ENCODE measurements at places on chromosomes 11 and 22.
A peak's percentile ranks its signal among the peaks of the same experiment; 100 is the strongest.

GRCh38 chr11:118200901-118201680 is 23.7 kb downstream of the JAML start:
- DNase-seq = no peak
- no peak overlapping the region for H3K4me3 ChIP-seq
- no peaks in the 10 kb centered on the region for H3K36me3 ChIP-seq
- no peak overlapping the region for H3K27ac ChIP-seq
- H3K27me3 ChIP-seq = peaks cover 22% of the 10 kb centered on the region

DNA sequence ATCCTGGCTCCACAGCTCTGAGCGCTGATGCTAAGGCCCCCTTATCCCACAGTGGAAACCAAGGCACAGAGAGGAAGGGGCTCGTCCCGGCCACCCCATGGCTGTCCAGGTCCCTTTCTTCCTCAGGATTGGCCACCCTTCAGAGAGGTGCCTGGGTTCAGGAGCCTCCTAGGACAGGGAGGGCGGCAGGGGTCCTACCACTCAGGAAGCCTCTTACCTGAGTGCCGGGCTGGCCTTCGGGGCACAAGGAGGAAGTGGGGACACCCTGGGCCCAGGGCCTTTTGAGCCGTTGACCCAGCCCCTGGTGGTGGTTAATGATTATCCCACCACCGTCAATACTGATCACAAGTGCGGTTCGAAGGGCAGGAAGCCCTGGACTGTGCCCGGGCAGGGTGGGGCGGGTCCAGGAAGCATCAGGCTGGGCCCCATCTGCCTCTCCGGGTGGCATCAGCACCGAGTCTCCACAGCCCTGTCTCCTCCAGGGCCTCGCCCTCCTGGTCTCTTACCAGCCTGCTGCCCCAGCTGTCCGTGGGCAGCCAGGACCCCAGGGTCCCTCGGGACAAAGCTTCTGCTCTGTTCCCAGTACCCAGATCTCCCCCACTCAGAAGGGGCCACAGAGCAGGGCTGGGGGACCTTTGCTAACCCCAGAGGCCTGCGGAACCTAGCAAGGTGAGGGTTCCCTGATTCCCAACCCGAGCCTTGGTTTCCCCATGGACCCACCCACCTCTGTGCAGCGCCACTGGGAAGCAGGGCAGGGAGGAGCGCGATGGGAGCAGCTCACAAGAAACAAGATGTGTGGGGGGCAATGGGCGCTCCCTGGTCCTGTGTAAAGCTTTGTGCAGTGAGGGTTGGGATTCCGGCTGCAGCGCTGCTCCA is 15.0 kb upstream of the EHD1 start:
- no peak for DNase-seq
- H3K27me3 ChIP-seq = no peaks in the 10 kb centered on the region
- peaks cover 6% of the 10 kb centered on the region for H3K36me3 ChIP-seq
- no peak overlapping the region for H3K4me3 ChIP-seq
- H3K27ac ChIP-seq = no peak overlapping the region
- H3K4me1 ChIP-seq = peaks cover 6% of the 10 kb centered on the region

- H3K27me3 ChIP-seq = no peaks in the 10 kb centered on the region
- H3K27ac ChIP-seq = no peak overlapping the region
- peaks cover 2% of the 10 kb centered on the region for H3K36me3 ChIP-seq
- DNase-seq = no peak
Observed at GRCh38 chr11:103904324-103904667, 132.1 kb upstream of the DDI1 start.

DNA sequence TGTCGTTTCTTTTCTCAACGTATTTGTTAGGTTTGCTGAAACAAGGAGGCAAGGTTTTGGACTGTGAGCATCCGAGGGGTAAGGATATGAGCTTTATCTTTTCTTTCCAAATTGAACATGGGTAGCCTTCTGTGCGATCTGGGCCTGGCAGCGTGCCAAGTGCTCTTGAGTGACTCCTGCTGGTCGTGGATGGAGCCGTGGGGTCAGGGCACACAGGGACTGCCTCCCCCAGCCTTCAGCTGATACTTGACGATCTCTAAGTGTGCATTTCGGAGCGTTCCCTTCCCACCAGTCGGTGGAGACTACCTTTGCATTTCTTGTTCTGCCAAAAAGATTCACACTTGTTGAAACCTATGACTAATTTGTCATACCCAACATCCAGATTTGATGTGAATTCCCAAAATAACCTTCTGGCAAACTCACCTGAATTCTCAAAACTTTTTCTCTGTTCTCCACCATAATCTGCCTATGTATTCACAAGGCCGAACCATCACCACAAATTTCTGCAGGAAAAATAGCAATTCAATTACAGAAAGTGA is 40.1 kb upstream of the CLMP start:
- no peaks in the 10 kb centered on the region for H3K36me3 ChIP-seq
- no peaks in the 10 kb centered on the region for H3K27me3 ChIP-seq
- H3K27ac ChIP-seq = no peak overlapping the region
- H3K4me1 ChIP-seq = peaks cover 10% of the 10 kb centered on the region
- no peak for DNase-seq

DNA sequence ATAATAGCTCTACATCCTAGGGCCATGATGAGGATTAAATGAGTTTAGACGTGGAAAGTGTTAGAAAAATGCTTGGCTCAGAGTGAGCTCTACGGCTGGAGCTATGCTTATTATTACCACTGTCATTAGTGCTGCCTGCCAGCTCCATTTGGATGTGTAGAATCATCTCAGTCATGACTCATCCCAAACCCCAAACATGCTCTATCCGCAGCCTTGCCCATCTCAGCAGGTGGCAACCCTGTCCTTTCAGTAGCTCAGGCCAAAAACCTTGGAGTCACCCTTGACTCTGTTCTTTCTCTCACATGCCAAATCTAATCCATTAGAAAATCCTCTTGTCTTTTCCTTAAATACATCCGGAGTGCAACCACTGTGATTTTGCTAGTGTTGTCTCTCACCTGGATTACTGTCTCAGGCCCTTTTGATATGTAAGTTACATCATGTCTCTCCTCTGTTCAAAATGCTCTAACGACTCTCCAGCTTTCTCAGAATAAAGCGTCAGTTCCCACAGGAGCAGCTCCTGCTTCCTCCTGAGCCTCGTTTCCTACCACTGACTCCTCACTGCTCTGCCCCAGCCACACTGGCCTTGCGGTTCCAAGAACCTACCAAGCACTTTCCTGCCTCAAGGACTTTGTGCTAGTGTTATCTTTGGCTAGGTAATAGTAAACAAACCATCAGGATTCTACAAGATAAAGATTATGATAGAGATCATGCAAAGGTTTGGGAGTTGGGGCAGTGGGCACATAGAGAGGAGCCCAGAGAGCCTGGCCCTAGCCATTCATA is 10.5 kb upstream of the CHRM1 start:
- H3K36me3 ChIP-seq = no peaks in the 10 kb centered on the region
- H3K27me3 ChIP-seq = peaks cover 27% of the 10 kb centered on the region
- no peak overlapping the region for H3K4me3 ChIP-seq
- DNase-seq = no peak
- H3K4me1 ChIP-seq = peaks cover 40% of the 10 kb centered on the region

- peaks cover 4% of the 10 kb centered on the region for H3K36me3 ChIP-seq
- H3K27ac ChIP-seq = peak overlapping the region; percentile 64
- DNase-seq = no peak
- no peaks in the 10 kb centered on the region for H3K27me3 ChIP-seq
- peaks cover 4% of the 10 kb centered on the region for H3K4me1 ChIP-seq
Observed at GRCh38 chr11:7143908-7144307, 55.1 kb downstream of the RBMXL2 start.

DNA sequence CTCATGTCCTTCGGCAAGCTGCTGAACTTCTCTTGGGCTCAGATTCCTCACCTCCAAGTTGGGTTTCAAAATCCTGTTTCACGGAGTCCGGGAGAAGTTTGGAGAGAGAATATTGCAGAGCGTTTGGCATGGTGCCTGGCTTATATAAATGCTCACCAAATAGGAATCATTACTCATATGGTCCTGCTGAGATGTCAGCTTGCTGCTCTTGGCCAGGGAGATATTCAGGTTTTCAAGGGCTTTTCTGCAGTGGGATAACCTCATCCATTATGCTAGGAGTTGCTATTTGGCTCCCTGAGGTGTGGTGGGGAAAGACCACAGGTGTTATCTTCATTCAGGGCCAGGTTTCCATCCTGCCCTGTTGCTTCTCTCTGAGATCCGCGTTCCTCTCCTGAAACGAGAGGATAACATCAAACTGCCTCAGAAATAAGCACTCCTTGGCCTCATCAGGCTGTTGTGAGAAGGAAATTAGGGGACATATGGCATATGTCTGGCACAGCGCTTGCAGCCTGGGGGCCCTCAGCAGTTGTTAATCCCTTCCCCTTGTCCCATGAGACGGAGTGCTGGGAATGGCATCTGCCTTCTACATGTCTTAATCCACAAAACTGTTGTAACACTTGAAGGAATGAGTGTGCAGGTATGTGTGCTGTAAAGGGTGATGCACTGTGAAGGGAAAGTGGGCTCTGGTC is 29.9 kb upstream of the ACER3 start:
- H3K4me1 ChIP-seq = no peaks in the 10 kb centered on the region
- H3K27ac ChIP-seq = no peak overlapping the region
- H3K36me3 ChIP-seq = no peaks in the 10 kb centered on the region
- H3K4me3 ChIP-seq = no peak overlapping the region
- no peak for DNase-seq

GRCh38 chr11:29063630-29064361 is 953.0 kb downstream of the KCNA4 start:
- H3K27me3 ChIP-seq = no peaks in the 10 kb centered on the region
- H3K4me1 ChIP-seq = no peaks in the 10 kb centered on the region

DNA sequence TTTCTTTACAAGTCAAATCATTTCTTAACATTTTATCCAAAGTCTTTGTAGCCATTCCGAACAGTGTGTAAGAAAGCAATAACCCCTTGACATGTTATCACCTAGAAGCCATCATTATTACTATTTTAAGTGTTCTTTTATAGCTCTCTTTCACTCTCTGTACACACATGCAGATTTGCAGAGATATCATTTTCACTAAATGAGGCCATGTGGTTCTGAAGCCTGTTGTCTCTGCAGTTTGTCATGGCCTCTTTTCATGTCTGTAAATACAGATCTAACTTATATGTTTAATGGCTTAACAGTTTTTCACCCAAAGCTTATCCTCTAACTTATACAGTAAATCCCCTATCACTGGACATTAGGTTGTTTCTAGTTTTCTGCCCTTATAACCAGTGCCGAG is 166.8 kb downstream of the MYO18B start:
- H3K27me3 ChIP-seq = peaks cover 74% of the 10 kb centered on the region
- H3K36me3 ChIP-seq = no peaks in the 10 kb centered on the region
- no peak overlapping the region for H3K27ac ChIP-seq
- no peak overlapping the region for H3K4me3 ChIP-seq

GRCh38 chr22:24271386-24271854 is 789 bp downstream of the SPECC1L start:
- H3K4me3 ChIP-seq = peak overlapping the region; percentile 84
- H3K27me3 ChIP-seq = no peaks in the 10 kb centered on the region
- peaks cover 3% of the 10 kb centered on the region for H3K36me3 ChIP-seq
- H3K4me1 ChIP-seq = peaks cover 32% of the 10 kb centered on the region
- H3K27ac ChIP-seq = peak overlapping the region; percentile 90
- no peak for DNase-seq

DNA sequence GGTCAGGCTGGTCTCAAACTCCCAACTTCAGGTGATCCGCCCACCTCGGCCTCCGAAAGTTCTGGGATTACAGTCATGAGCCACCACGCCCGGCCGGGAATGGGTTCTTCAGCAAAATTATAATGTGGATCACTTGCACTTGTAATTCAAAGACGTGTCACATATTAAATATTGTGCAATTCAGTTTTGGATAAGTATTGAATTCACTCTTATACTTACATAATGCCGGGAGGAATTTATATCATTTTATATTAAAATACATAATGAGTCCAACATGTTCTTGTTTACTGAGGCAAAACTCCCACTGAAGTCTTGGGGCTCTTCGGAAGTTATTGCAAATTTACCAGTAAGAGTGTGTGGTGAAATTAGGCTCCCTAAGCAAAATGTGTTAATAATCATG is 635.2 kb upstream of the LUZP2 start:
- peaks cover 6% of the 10 kb centered on the region for H3K4me1 ChIP-seq
- DNase-seq = no peak
- no peaks in the 10 kb centered on the region for H3K36me3 ChIP-seq
- H3K27me3 ChIP-seq = no peaks in the 10 kb centered on the region
- H3K4me3 ChIP-seq = no peak overlapping the region

DNA sequence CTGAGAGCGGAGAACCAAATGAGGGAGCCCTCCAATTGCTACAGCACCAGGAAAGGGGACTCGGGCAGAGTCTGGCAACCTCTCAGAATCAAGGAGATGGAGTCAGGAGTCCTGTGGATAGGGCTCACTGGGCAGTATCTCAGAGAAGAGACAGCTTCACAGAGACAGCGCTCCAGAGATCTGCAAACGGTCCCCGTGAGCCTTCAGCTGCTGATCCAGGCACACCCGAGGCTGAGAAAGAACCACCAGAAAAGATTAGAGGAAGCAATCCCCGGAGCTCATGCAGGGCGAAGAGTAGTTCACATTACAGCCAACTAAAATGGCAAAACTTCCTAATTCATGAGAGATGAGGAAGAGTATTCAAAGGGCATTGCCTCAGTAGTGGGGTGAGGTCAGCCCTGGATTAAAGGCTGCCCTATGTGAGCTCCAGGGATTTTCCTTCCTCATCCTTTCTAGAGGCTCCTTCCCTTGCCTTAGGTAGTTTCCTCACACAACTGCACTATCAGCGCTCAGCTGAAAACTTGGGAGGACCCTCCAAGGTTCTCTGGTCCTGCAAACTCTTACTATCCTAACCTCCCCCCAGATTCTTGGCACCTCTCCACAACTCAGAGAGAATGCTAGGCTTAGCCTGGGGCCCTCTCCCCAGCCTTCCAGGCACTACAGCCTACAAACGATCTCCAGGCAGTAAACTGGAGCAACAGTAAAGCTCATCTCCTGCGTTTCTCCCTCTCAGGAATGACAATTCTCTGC is 23.7 kb downstream of the SCN4B start:
- H3K4me1 ChIP-seq = peaks cover 23% of the 10 kb centered on the region
- H3K4me3 ChIP-seq = peak overlapping the region; percentile 2
- H3K36me3 ChIP-seq = no peaks in the 10 kb centered on the region
- DNase-seq = no peak
- H3K27ac ChIP-seq = peak overlapping the region; percentile 70

DNA sequence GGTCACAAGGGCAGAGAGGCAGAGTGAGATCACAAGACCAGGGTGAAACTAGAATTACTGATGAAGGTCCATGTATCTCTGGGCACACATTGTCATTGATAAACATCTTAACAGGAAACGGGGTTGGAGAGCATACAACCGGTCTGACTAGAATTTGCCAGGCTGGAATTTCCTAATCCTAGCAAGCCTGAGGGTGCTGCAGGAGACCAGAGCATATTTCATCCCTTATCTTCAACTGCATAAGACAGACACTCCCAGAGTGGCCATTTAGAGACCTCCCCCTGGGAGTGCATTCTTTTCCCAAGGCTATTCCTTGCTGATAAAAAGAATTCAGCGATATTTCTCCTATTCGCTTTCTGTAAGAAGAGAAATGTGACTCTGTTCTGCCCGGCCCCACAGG is 84.6 kb upstream of the IZUMO1R start:
- no peak overlapping the region for H3K4me3 ChIP-seq
- H3K27ac ChIP-seq = no peak overlapping the region
- H3K36me3 ChIP-seq = peaks cover 2% of the 10 kb centered on the region
- peaks cover 3% of the 10 kb centered on the region for H3K27me3 ChIP-seq

DNA sequence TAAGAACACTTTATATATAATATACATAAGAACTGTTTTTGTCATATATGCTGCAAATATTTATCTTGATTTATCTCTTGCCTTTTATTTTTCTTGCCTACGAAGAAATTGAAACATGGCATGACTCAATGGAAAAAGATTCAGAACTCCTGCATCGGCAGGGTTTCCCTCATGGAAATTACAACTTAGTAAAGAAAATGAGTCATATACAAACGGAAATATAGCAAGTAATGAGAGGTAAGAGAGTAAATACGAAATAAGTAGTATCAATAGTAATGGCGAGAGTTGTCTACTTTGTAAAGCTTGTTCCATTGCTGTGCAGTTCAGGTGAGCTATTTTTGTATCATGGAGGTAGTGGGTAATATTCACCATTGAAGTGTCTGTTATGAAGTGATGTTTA is 350.4 kb downstream of the DDX10 start:
- H3K4me3 ChIP-seq = no peak overlapping the region
- no peaks in the 10 kb centered on the region for H3K4me1 ChIP-seq
- no peak for DNase-seq

All from mesothelial cell of epicardium (in vitro differentiated cells).